ENCODE measurements at places on chromosomes 12 and 14.

- DNase-seq = no peak
Measured at GRCh38 chr14:104966261-104966865, 11.8 kb downstream of the AHNAK2 start.

DNA sequence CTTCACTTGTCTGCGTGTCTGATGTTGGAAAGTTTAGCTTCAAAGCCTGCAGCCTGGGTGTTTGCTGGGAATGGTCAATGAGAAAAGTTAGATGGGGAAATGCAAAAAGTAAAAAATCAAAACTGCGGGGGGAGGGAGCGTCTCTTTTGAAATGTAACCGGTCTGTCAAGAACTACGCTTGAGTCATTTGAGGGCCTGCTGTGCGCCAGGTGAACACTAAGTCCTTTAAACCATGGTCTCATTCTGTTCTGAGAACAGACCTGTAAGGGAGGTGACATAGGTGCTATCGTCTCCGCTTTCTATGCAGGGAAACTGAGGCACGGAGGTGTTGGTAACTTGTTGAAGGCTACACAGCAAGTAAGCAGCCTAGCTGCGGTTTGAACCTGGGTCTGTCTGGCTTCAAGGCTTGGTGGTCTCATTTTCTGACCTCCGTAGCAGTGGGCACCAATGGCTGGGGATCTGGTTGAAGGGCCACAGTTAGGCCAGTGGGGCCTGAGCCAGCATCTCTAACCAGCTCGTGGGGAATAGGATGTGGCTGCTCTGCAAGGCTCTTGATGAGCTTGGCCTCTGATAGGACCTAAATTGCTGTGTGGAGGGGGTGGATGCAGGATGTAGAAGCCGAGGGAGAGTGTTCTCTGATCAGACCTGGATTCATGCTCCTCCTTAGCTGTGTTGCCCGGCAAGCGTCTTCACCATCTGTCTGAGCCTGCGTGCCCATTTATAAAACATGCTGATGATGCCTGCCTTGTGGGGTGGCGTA lies 41.5 kb downstream of the KCTD10 start:
- DNase-seq = no peak

DNA sequence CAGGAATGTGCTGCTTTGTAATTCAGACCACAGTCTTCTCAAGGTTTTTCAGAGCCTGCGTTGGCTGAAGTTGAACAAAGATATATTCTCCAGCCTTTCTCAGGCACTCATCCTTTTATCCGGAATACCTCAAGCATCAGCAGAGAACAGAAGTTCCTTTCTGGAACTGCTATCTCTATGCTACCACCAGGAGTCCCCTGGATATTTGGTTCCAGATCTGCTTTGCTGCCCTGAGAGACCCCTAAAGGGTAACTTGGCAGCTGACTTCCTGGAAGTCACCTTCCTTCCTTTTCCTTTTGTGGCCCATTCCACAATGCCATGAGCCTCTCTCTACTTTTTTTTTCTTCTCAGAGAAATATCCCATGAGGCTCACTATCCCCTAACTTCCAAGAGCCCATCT lies 188.2 kb downstream of the PLCZ1 start:
- DNase-seq = no peak

- DNase-seq = no peak
Measured at GRCh38 chr12:95815632-95816212, 25.2 kb upstream of the NTN4 start.

GRCh38 chr12:75704664-75705063 lies 193.3 kb upstream of the KRR1 start:
- no peak for DNase-seq

DNA sequence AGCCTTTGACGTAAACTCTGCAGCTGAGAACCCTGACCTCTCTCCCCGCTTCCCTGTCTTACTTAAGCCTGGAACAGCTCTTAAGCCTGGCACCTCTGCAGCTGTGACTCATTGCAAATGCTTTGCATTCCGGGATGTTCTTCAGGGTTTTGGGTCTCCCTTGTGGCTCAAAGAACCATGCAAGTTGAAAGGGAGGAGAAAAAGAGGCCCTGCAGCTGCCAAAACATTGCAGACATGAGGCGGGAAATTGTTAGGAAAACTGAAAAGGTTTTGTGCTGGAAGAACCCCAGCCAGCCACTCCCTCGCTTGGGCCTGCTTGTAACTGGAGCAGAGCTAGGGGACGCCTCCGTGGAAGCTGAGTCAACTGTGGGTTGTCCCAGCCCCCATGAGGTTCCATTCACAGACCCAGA lies 60.2 kb upstream of the FERMT2 start:
- no peak for DNase-seq

GRCh38 chr14:68234101-68234905 lies 414.7 kb downstream of the RAD51B start:
- no peak for DNase-seq

GRCh38 chr12:65935906-65936901 lies 111.9 kb downstream of the HMGA2 start:
- DNase-seq = no peak

- no peak for DNase-seq
Measured at GRCh38 chr14:64727551-64728071, 23.4 kb downstream of the PLEKHG3 start.

GRCh38 chr14:38496092-38496491 lies 240.2 kb upstream of the CLEC14A start:
- no peak for DNase-seq

GRCh38 chr12:69008520-69008919 lies 75.5 kb upstream of the CPM start:
- no peak for DNase-seq

GRCh38 chr12:25695574-25695973 lies 142.5 kb upstream of the LMNTD1 start:
- no peak for DNase-seq

- no peak for DNase-seq
Measured at GRCh38 chr12:27577688-27578087, 53.7 kb downstream of the PPFIBP1 start.

DNA sequence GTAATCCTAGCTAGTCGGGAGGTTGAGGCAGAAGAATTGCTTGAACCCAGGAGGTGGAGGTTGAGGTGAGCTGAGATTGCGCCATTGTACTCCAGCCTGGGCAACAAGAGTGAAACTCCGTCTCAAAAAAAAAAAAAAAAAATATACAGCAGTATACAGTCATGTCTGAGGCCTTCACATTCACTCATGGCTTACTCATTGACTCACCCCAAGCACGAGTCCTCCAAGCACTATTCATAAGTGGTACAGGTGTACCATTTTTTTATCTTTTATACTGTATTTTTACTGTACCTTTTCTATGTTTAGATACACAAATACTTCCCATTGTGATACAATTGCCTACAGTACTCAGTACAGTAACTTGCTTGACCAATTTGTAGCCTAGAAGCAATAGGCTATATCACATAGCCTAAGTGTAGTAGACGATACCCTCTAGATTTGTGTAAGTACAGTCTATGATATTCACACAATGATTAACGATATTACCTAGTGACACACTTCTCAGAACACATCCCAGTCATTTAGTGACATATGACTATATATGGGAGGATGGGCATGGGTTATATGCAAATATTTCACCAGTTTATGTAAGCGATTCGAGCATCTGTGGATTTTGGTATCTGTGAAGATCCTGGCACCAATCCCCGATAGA lies 12.2 kb downstream of the LLPH start:
- DNase-seq = no peak

DNA sequence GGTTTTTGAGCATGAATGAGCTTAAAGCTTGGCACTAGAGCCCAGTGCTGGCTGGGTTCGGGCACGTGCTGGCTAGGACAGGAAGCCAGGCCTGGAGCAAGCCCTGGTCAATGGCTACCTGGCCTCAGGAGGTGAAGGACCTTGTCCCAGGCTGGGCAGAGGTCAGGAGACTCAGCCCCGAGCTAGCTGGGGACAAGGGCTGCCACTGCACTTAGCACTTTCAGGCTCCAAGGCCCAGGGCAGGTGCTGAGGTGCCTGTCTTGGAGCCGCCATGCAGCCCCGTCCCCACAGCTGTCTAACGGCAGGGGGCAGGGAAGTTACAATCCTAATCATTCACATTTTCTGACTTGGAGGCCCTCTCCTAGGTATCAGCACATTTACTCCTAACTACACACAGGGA lies 4.3 kb upstream of the AQP6 start:
- DNase-seq = no peak

DNA sequence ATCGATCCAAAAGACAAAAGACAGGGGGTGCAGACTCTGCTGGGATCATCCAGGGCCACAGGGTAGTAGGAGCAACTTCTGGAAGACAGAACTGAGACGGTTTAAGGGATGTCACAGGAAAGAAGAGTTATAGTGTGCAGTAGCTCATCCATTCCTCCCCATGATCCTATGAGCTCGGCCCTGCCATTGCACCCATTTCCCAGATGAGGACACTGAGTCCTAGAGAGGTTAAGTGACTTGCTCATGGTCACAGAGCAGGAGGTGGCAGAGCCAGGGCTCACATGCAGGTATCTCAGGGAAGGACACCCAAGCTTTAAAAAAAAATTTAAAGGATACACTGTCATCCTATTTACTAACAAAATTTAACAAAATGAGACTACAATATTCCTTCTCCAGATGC lies 86.1 kb upstream of the FZD10 start:
- no peak for DNase-seq

- DNase-seq = no peak
Measured at GRCh38 chr12:89516633-89517032, 8.0 kb downstream of the GALNT4 start.

- DNase-seq = no peak
Measured at GRCh38 chr14:105864116-105864515, 337.7 kb downstream of the TMEM121 start.

- DNase-seq = no peak
Measured at GRCh38 chr14:99596772-99597171, 7.2 kb downstream of the CCDC85C start.

DNA sequence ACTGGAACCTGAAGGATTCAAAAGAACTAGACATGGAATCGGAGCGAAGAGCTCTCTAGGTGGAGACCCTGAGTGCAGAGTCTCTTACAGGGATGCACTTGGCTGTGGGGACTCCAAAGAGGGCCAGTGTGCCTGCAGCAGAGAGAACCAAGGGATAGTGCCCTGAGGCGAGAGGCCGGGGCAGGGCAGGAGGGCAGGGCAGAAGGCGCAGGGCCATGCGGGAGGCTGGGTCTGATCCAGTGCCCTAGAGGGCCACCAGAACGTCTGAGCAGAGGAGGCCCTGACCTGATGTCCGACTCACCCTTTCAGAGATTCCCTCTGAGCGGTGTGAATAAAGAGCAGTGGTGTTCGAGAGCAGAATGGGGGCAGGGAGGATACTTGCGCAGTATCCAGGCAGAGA lies 205.4 kb upstream of the FKBP4 start:
- DNase-seq = no peak

- DNase-seq = no peak
Measured at GRCh38 chr12:76241371-76241770, 106.8 kb downstream of the BBS10 start.

- no peak for DNase-seq
Measured at GRCh38 chr14:62143245-62143644, 381.0 kb downstream of the SNAPC1 start.

- DNase-seq = no peak
Measured at GRCh38 chr12:89351489-89352241, 636 bp downstream of the DUSP6 start.

DNA sequence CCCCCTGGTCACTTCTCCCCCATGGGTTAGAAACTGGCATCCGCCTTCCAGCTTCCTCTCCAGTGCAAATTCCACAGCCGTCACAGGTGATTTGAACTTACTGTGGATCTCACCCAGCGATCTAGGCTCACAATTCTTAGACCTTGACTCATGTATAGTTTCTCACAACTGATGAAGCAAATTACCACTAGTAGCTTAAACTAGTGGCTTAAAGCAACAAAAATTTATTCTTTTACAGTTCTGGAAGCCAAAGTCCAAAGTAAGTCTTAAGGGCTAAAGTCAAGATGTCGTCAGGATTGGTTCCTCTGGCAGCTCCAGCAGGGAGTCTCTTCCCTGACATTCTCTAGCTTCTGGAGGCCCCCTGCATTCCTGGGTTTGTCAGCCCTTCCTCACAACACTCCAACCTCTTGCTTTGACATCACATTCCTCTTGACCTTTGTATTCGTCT lies 117.4 kb downstream of the KTN1 start:
- no peak for DNase-seq

GRCh38 chr14:69489495-69489894 lies 5.0 kb downstream of the PLEKHD1 start:
- DNase-seq = no peak

DNA sequence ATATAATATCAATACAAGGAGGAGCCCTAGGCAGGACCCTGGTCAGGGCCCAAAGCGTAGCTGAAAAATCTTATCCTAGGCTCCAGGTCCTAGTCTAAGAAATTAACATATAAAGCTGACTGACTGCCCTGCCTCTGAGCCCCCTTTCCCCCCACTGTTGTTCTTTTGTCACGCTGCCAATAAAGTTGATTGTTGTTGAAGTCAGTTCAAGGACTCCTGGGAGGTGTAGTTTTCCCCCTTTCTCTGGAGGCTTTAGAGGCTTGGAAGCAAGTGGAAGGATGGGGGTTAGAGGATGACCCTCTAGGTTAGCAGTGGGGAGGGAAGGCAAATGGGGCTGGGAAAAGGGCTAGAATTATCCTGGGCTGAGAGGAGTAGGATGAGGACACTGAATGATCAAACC lies 3.2 kb downstream of the PPP1R1A start:
- no peak for DNase-seq

- DNase-seq = no peak
Measured at GRCh38 chr12:63308671-63309070, 157.7 kb upstream of the AVPR1A start.

- DNase-seq = no peak
Measured at GRCh38 chr12:76674669-76675315, 89.1 kb upstream of the ZDHHC17 start.
